Stimulated activated CD4-positive, alpha-beta T cell treated with anti-CD3 and anti-CD28 coated beads, Interleukin-1b, Interleukin-23, amount 100 ng/mL, for 24 hours (primary cell): ENCODE measurements at places on chromosomes 5 and 9.
A peak's percentile ranks its signal among the peaks of the same experiment; 100 is the strongest.

- no peak for DNase-seq
Measured at GRCh38 chr9:85536076-85536475, 205.7 kb downstream of the AGTPBP1 start.

DNA sequence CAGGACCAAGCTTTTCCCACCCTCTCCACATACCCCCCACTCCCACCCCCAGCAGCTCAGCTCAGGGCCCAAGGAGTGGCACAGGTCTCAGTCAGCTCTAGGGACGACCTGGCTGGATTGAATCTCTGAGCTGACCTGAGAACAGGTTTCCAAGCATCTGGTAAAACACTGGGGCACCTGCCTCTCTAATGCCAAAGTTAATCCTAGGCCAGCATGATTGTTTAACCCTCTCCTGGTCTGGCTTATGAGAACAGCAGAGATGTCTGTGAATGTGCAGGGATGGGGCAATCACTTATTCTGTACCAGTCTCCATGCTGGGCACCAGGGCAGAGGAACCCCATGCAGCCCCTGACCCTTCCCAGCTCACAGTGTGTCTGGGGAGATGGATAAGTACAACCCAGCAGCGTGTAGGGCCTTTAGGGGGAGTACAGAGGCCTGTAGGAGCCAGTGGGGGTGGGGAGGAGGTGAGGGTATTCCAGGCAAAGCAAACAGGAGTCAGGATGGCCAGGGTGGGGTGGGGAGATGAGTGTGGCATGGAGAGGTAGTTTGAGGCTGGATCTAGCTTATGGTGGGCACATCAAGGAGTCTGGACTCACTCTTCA is 678 bp upstream of the KIF12 start:
- DNase-seq, result no peak

GRCh38 chr5:117812861-117813260 is 1175.5 kb downstream of the DTWD2 start:
- DNase-seq, result no peak

DNA sequence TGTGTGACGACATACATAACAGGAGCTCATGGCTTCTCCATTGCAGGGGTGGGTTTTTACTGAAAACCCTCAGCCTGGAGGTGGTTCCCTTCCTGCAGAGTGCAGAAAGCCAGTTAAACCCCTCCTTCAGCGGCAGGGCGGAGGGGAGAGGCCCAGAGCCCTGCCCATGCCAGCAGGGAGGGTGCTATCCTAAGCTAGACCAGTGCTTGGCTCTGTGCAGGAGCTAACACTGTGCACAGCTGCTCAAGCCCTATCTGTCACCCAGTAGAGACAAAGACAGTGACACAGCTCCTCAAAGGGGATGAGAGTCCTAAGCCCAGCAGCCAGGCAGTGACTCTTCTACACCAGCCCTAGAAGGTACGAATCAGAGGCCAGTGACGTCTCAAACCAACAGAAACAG is 70.0 kb upstream of the ZSWIM6 start:
- no peak for DNase-seq

DNA sequence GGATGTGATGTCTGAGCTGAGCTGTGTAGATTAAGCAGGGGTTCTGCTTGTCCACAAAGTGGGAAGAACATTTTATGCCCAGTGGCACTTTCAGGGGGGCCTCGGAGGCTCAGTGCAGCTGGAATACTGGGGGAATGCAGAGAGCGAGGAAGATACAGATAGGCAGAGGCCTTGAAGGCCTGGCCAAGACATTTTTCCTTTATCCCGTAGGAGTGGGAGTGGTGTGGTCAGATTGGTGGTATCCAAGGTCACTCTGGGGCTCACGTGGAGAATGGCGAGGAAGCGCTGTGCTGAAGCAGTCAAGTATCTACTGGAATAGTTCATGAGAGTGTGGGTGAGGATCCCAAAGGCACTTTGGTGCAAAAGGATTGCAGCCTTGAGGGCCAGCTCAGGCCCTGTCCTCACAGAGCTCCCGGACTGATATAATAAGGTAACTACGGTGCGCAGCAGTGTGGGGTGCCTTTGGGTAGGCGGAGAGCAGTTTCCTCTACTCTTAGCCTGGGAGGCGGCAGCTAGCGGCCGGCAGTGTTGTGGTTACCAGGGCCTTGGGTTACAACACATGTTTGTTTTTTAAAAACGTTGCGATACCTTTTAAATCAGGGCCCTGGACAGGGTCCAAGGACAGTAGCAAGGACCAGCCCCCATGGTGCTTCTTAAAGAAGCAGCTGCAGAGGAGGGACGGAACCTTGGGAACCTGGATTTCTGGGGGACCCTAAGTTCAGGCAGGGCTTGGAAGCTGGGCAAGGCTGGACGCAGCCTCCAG is 10.8 kb upstream of the CCDC69 start:
- no peak for DNase-seq

GRCh38 chr5:176922817-176923216 is 23.7 kb upstream of the HK3 start:
- DNase-seq, result no peak

GRCh38 chr5:55441107-55441771 is 93.5 kb downstream of the PLPP1 start:
- no peak for DNase-seq

DNA sequence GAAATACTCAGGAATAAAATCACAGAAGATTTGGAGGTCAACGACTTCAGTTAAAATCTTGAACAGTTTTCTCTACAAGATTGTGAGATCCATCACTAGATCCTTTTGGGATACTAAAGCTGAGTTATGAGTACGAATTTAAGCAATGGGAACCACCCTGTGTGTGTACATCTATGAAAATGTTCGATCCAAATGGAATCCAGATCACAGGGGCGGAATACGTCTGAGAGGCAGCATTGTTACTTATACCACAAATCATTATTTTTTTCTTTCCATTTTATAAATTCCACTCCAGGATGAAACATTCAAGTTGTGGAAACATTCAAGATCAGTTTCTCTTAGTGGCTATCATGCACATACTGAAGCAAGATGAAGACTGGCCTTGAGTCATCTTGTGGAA is 239.3 kb upstream of the PAPPA start:
- no peak for DNase-seq

DNA sequence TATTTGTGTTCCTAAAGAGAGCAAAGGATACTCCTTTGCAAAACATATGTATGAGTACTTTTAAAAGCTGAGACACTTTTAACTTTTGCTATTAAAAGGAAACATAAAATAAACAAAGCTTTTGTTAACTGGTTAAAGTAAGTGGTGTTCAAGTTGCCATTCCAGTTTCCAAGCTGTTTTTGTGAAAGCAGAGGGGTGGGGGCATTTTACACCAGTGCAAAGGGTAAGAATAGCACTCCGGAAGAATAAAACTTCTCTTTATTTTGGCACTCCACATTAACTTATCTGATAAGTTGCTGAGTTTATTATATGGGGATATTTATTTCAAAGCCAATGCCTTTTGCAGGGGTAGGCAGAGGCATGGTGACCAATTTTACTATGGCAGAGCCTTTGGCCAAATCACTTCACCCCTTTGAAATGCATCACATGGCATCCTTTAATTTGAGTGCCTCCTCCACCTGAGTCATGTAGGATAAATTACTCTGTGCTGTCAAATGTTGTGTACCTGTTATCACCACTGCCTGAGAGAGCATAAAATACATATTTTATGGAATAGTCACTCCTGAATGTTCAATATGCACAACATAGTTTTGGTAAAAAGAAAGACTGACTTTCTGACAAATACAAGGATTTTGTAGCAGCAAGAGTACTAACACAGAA is 62.9 kb downstream of the MLLT3 start:
- no peak for DNase-seq

GRCh38 chr5:96743065-96743768 is 64.5 kb downstream of the ERAP1 start:
- no peak for DNase-seq

DNA sequence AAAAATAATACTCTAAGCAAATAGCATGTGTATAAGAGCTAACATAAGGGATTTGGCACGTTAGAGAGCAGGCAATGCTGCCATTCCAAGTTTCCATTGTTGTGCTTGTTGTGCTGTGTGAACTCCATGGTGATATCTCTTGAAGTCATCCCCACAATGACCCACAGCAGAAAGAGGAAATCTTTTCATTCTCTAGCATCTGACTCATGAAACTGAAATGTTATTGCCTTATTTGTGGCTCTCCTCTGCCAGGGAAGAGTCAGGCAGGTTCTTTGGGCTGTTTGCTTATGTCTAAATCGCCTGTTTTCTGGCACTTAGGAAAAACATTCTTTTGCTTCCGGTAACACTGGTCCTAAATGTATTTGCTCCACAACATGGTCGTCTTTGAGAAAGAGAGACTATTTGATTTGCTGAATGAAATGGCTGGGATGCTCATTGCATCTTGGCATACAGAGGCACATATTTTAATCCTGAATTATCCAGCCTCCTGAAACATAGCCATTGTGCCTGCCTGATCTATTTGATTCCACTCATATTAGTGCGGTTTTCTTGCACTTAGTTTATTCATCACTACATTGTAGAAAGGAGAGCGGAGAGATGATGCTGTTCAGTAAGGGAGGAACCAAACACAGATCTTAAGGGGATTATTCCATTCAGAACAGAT is 188.8 kb downstream of the CSNK1G3 start:
- no peak for DNase-seq

DNA sequence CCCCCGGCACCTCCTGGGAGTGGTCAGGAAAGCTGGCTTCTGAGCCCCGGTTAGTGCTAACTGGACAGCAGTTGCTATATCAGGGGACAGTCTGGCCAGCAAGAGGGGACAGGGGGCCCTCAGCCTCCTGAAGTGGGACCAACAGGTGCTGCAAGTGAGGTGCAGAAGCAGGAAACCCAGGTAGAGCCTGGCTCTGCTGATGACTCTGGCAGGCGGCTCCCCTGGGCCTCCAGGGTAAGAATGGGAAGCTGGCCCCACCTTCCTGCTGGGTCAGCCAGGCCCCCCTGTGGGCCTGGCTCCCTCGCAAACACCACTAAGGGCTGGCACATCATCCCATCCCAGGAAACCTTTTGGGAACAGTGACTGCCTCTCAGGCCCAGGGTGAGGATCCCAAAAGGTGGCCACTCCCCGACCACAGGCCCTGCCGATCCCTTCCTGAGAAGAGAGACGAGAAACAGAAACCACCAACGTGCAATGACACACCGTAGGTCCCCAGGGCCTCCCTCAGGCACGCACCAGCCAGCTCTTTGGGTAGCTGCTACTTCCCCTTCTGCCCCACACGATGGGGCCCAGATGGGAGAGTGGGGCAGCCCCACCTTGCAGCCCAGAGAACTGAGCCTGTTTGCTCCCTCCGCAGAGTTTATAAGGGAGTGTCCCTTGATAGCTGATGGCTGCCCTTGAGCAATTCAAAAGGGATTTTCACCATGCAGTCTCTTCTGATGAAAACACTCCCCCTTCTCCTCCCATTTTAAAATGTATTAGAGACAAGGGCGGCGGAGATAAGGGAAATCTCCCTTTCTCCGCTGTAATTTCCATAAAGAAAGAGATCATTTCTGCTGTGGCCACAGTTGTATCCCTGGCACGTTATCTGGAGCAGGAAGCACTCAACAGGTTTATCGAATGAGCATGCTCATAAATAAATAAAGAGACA is 76.8 kb downstream of the STK10 start:
- peak; percentile 76 for DNase-seq

DNA sequence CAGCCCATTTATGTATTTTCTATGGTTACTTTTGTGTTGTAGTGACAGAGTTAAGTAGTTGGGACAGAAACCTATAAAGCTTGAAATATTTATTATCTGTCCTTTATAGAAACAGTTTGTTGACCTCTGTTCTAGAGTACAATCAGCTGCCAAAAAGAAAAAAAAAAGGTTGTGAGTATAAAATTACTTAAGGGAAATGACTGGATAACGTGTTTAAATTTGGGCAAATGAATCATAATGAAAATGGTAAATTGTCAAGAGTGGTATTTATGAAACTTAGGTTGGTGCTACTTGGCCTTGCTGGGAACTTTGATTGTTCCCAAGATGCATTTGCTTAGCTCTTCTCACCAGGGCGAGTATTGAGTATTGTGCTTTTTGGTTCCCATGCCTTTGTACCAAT is 70.2 kb upstream of the IL6ST start:
- no peak for DNase-seq

- no peak for DNase-seq
Measured at GRCh38 chr5:40551496-40552491, 127.9 kb upstream of the PTGER4 start.

DNA sequence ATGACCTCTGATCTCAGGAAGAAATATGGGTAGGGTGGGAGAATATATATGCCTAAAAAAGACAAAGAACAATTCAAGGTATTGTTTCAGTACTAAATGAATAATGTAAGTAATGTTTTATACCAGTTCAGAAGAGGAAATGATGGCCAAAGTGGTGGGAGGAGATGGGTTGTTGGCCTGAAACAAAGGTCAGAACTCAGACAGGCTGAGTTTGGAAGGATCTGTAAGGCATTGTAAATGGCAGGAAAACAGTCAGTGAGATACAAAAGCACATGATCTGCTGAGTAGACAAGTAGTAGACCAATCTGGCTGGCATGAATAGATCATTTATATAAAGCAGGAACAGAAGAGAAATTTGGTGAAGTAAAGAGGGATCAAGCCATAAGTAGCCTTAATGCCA is 175.8 kb upstream of the PLCXD3 start:
- no peak for DNase-seq

DNA sequence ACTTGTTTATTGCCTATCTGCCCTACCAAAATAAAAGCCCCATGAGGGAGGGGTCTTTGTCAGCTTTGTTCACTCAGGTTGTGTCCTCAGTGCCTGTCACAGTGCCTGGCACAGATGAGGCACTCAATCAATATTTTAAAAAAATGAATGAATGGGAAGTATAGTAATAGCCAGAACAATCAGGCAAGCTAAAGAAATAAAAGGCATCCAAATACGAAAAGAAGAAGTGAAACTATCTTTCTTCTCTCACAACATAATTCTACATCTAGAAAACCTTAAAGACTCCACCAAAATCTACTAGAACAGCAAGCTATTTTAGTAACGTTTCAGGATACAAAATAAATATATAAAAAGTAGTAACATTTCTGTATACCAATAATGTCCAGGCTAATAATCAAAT is 37.8 kb upstream of the C5orf63 start:
- no peak for DNase-seq

GRCh38 chr9:114387680-114388356 is at the start of gene AKNA:
Gene AKNA, minus strand, starts transcription at chr9:114387982. Its CDS starts 6,649 bp downstream, at chr9:114381333.
- peak; percentile 65 for DNase-seq

GRCh38 chr5:3489239-3489843 is 106.3 kb upstream of the IRX1 start:
- no peak for DNase-seq

DNA sequence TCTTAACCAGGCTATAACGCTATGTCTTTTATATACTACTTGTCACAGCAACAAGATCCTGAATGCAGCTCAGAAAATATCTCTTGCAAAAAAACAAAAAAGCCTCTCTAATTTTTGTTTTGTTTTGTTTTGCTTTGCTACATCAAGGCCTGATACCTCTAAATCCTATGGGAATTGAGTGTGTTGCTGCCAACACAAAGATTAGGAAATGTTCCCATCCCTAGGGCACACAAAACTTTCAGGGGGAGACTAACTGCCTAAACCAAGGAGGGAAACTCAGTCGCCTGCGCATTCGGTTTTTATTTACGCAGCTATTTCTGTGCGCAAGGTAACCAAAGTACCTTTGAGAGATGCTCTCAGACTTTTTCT is 1.7 kb downstream of the SSBP2 start:
- DNase-seq, result no peak

GRCh38 chr5:10903786-10904560 is 142.9 kb upstream of the DAP start:
- no peak for DNase-seq

GRCh38 chr5:40796487-40796889 is 1.7 kb downstream of the PRKAA1 start:
- no peak for DNase-seq

GRCh38 chr9:71770170-71770569 is 1.9 kb upstream of the CEMIP2 start:
- no peak for DNase-seq
